ENCODE measurements at places on chromosomes 1 and 21. TPM values are rescaled to one million over a fixed set of nuclear protein-coding genes. Genes with fewer than 3 reads are reported as not detected.

Gene FAM177B
- polyA plus RNA-seq = not detected

DNA sequence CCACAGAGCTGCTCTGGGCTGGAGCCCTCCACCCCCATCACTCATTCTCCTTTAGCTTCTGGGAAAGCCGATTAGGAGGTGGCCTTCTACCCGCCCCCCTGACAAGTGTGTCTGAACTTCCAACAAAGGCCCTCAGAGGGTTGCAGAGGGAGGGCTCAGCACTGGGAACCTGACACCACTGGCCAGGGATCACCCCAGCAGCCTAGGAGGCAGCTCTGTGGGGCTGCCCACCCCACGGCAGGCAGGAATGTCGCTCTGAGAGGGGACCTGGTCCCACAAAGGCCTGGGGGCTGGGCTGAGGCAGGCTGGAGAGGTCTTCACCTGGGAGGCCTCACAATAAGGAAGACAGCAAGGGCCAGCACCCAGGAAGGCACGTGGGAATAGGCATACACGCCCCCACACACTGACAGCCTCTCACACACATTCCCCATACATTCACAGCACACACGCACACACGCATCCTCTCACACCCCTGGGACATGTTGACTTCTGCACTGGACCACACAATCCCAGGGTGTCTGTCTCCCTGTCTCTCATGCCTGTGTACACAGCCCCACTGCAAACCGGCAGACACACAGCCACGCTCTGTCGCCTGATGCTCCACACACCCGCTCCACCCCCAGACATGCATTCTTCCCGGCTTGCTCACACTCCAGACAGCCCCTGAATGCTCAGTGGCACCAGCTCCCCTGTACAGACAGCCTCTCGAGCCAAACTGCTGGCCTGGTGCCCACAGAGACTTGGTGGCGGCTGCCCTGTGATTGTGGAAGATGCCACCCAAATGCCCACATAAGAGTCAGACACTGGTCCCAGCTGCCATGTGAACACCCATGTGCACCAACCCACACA is 30.7 kb downstream of the DMBX1 start:
- no peak overlapping the region for H3K27ac ChIP-seq
- no peak for DNase-seq
- no peaks in the 10 kb centered on the region for H3K36me3 ChIP-seq
- no peaks in the 10 kb centered on the region for H3K27me3 ChIP-seq
- no peak overlapping the region for H3K4me3 ChIP-seq

- H3K27me3 ChIP-seq = peaks cover 3% of the 10 kb centered on the region
- no peaks in the 10 kb centered on the region for H3K36me3 ChIP-seq
- DNase-seq = no peak
- H3K4me1 ChIP-seq = no peaks in the 10 kb centered on the region
Measured at GRCh38 chr1:205536759-205537361, 32.4 kb downstream of the CDK18 start.

GRCh38 chr21:33246963-33247362 is 17.2 kb downstream of the IFNAR2 start:
- H3K4me3 ChIP-seq = no peak overlapping the region
- no peak for DNase-seq
- no peaks in the 10 kb centered on the region for H3K4me1 ChIP-seq
- H3K27me3 ChIP-seq = no peaks in the 10 kb centered on the region
- H3K36me3 ChIP-seq = peaks cover 14% of the 10 kb centered on the region

- no peaks in the 10 kb centered on the region for H3K4me1 ChIP-seq
- no peak overlapping the region for H3K27ac ChIP-seq
- H3K27me3 ChIP-seq = no peaks in the 10 kb centered on the region
- H3K4me3 ChIP-seq = no peak overlapping the region
- H3K36me3 ChIP-seq = peaks cover 15% of the 10 kb centered on the region
Measured at GRCh38 chr1:233244183-233244582, 51.3 kb downstream of the PCNX2 start.

DNA sequence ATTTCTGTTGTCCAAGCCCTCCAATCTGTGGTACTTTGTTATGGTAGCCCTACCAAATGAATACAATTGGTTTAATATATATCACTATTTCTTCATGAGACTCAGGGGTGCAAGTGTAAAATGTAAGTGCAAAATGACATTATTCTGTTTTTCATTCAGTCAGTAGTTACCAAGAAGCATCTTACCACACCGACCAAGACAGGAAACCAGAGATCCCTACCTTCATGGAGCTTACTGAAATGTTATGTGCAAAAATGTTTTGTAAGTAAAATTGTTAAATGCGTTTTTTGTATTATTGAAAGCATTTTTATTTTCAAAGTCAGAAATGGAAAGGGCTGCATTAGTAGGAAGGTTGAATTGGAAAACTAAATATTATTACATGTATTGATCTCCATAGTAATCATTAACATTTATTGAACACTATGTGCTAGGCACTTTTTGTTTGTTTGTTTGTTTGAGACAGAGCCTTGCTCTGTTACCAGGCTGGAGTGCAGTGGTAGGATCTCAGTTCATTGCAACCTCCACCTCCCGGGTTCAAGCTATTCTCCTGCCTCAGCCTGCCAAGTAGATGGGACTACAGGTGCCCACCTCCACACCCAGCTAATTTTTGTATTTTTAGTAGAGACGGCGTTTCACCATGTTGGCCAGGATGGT is 166.8 kb downstream of the PTPRC start:
- no peak for DNase-seq
- no peak overlapping the region for H3K27ac ChIP-seq
- no peaks in the 10 kb centered on the region for H3K27me3 ChIP-seq
- H3K36me3 ChIP-seq = no peaks in the 10 kb centered on the region
- no peak overlapping the region for H3K4me3 ChIP-seq

- H3K27ac ChIP-seq = no peak overlapping the region
- DNase-seq = peak; percentile 42
- H3K27me3 ChIP-seq = no peaks in the 10 kb centered on the region
Measured at GRCh38 chr1:119611701-119612113, 36.4 kb downstream of the ZNF697 start.

Gene KRTAP11-1
- not detected for polyA plus RNA-seq

- H3K4me3 ChIP-seq = no peak overlapping the region
- no peaks in the 10 kb centered on the region for H3K36me3 ChIP-seq
- no peaks in the 10 kb centered on the region for H3K4me1 ChIP-seq
- H3K27me3 ChIP-seq = no peaks in the 10 kb centered on the region
- no peak overlapping the region for H3K27ac ChIP-seq
Measured at GRCh38 chr1:117180147-117180967, 30.4 kb downstream of the VTCN1 start.

DNA sequence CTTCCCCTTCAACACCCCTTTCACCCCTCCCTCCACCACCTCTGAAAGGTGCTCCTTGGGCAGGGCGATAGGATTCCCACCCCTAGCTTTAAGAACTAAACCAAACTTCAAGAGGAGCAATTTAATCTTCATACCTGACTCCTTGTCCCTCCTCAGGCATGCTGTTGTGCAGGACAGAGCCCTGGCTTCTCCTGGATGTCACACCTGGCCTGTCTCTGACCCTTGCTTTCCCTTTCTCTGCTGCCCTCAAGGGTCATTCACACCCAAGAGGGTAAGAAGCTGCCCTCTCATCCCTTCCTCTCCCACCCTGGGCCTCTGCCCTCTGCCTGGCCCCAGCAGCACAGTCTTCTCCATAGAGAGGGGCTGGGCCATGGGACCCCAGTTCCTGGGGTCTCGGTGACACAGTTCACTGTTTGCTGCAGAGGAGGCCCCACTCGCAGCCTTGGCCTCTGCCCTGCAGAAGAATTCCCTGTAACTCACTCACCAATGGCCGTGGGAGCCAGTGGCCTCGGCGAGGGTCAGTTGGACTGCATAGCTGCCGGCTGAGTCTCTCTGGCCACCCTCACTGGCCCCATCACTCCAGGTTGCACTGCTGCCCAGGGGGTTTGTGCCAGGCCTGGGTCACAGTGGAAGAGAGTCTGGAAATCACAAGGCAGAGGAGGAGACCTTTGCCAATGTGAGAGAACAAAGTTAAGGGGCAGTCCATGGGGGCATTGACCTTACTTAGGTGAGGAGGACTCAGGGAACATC is 28.4 kb upstream of the LHX4 start:
- DNase-seq = no peak
- H3K4me3 ChIP-seq = no peak overlapping the region
- peaks cover 3% of the 10 kb centered on the region for H3K4me1 ChIP-seq
- H3K27ac ChIP-seq = no peak overlapping the region
- H3K27me3 ChIP-seq = no peaks in the 10 kb centered on the region

Gene SPOCD1
- polyA plus RNA-seq = 4.7 TPM

GRCh38 chr1:151967091-151967490 is 26.6 kb downstream of the S100A10 start:
- H3K36me3 ChIP-seq = no peaks in the 10 kb centered on the region
- H3K4me3 ChIP-seq = no peak overlapping the region
- H3K4me1 ChIP-seq = peaks cover 61% of the 10 kb centered on the region
- no peak overlapping the region for H3K27ac ChIP-seq

- no peaks in the 10 kb centered on the region for H3K4me1 ChIP-seq
- H3K27ac ChIP-seq = no peak overlapping the region
- H3K36me3 ChIP-seq = no peaks in the 10 kb centered on the region
- H3K27me3 ChIP-seq = no peaks in the 10 kb centered on the region
- no peak overlapping the region for H3K4me3 ChIP-seq
- no peak for DNase-seq
Measured at GRCh38 chr1:220294846-220295301, 22.6 kb upstream of the RAB3GAP2 start.

GRCh38 chr1:47713975-47714767 is 276.3 kb downstream of the FOXD2 start:
- no peak for DNase-seq
- H3K36me3 ChIP-seq = no peaks in the 10 kb centered on the region
- no peak overlapping the region for H3K27ac ChIP-seq
- H3K4me3 ChIP-seq = no peak overlapping the region
- H3K27me3 ChIP-seq = peaks cover 67% of the 10 kb centered on the region
- peaks cover 9% of the 10 kb centered on the region for H3K4me1 ChIP-seq

Gene ADAMTSL4
- 22.8 TPM for polyA plus RNA-seq

DNA sequence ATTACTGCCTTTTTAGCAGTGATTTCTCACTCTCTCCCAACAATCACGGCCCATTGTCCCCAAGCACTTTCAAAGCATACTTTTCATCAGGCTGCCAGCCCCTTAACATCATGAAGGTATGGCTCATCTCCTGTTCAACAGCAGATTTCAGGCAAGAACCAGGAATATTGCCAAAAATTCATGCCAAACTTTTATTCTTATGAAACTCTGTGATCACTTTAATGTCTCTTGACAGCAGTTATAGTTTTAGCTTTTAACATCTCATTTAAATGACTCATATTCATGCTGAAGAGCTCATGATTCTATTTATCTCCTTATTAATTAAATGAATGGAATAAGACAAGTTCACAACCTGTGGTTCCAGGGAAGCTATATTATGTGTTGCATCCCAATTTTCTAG is 235.1 kb downstream of the GRIK1 start:
- H3K4me1 ChIP-seq = no peaks in the 10 kb centered on the region
- no peak overlapping the region for H3K27ac ChIP-seq
- no peaks in the 10 kb centered on the region for H3K36me3 ChIP-seq
- no peaks in the 10 kb centered on the region for H3K27me3 ChIP-seq

DNA sequence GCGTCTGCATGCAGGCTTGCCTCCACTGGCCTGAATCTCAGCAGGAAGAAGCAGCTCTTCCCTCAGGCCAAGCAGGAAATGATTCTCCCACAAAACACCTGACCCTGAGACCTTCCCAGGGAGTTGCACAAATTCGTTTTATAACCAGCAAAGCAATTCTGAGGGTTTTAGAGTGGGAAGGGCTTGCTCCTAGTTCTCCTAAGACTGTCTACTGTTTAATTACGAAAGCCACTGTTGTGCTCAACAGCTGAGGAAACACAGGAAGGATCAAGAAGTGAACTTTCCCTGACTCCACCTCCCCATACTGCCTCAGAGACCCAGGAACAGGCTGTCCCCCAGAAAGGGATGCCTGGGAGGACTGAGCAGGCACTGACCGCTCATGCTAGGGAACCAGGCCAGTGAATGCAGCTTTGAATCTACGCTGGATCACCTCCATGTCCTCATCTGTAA is 37.0 kb upstream of the PUM1 start:
- no peaks in the 10 kb centered on the region for H3K36me3 ChIP-seq
- peak overlapping the region; percentile 93 for H3K27ac ChIP-seq
- DNase-seq = peak; percentile 46

Gene RGS13
- polyA plus RNA-seq = not detected

Gene MLLT11
- polyA plus RNA-seq = 8.8 TPM

Gene REN
- polyA plus RNA-seq = not detected

DNA sequence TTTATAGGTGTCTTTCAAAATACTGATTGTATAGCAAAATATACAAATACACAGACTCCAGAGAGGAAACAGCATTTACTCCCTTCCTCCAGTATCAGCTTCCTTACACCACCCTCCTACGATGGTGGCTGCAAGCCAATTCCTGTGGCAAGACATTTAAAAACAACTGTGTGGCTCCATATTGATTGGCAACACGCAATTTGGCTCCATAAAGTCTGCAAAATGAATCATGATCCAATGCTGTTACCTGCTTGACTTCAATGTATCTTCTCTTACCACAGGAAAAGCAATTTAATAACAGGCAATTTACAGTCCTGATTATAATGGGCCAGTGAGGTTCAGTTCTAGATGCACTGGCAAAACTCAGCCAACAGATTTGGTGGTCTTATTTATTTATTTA is 19.7 kb upstream of the ATP6V1G3 start:
- no peaks in the 10 kb centered on the region for H3K27me3 ChIP-seq
- H3K36me3 ChIP-seq = no peaks in the 10 kb centered on the region
- H3K27ac ChIP-seq = no peak overlapping the region
- no peak overlapping the region for H3K4me3 ChIP-seq
- DNase-seq = no peak

- no peak for DNase-seq
- H3K4me3 ChIP-seq = no peak overlapping the region
- H3K36me3 ChIP-seq = no peaks in the 10 kb centered on the region
- H3K27ac ChIP-seq = no peak overlapping the region
- H3K4me1 ChIP-seq = peaks cover 8% of the 10 kb centered on the region
Measured at GRCh38 chr1:182608845-182609610, 4.8 kb upstream of the RGS16 start.

GRCh38 chr1:71413441-71414175 is 332.8 kb upstream of the ZRANB2 start:
- H3K27me3 ChIP-seq = no peaks in the 10 kb centered on the region
- H3K4me3 ChIP-seq = no peak overlapping the region
- DNase-seq = no peak
- H3K4me1 ChIP-seq = no peaks in the 10 kb centered on the region

GRCh38 chr1:241837901-241838300 is 10.1 kb upstream of the EXO1 start:
- H3K27me3 ChIP-seq = no peaks in the 10 kb centered on the region
- no peak overlapping the region for H3K27ac ChIP-seq
- H3K4me1 ChIP-seq = peaks cover 29% of the 10 kb centered on the region
- H3K36me3 ChIP-seq = no peaks in the 10 kb centered on the region

Gene MCOLN3
- 5.5 TPM for polyA plus RNA-seq

- peak overlapping the region; percentile 29 for H3K27ac ChIP-seq
- DNase-seq = no peak
- peaks cover 6% of the 10 kb centered on the region for H3K36me3 ChIP-seq
- no peaks in the 10 kb centered on the region for H3K27me3 ChIP-seq
Measured at GRCh38 chr1:180155182-180155682, 563 bp downstream of the QSOX1 start.

- H3K27me3 ChIP-seq = peaks cover 17% of the 10 kb centered on the region
- H3K4me3 ChIP-seq = no peak overlapping the region
- no peak for DNase-seq
- no peak overlapping the region for H3K27ac ChIP-seq
Measured at GRCh38 chr1:53524428-53525375, 65.5 kb downstream of the DMRTB1 start.

GRCh38 chr1:93080179-93080823 is 1.2 kb downstream of the MTF2 start:
- H3K36me3 ChIP-seq = peaks cover 3% of the 10 kb centered on the region
- H3K4me3 ChIP-seq = peak overlapping the region; percentile 98
- peaks cover 18% of the 10 kb centered on the region for H3K4me1 ChIP-seq
- H3K27me3 ChIP-seq = no peaks in the 10 kb centered on the region
- DNase-seq = peak; percentile 50

Gene LEPR
- polyA plus RNA-seq = 6.5 TPM

Gene KIF1B
- 15.1 TPM for polyA plus RNA-seq

Gene VAV3
- 19.6 TPM for polyA plus RNA-seq

GRCh38 chr1:5907966-5908365 is 84.3 kb downstream of the NPHP4 start:
- no peaks in the 10 kb centered on the region for H3K4me1 ChIP-seq
- H3K4me3 ChIP-seq = no peak overlapping the region

All from keratinocyte (primary cell).